ENCODE measurements at places on chromosomes 13 and 19.

- DNase-seq = no peak
Observed at GRCh38 chr19:30692181-30692811, 320.1 kb downstream of the ZNF536 start.

- no peak for DNase-seq
Observed at GRCh38 chr19:55157064-55157908, at the start of gene TNNI3. TSS of gene TNNI3 (minus strand) at chr19:55157732. CDS start at chr19:55157589, 143 bp downstream.

- no peak for DNase-seq
Observed at GRCh38 chr13:36819739-36820090, 693 bp downstream of the RFXAP start.

DNA sequence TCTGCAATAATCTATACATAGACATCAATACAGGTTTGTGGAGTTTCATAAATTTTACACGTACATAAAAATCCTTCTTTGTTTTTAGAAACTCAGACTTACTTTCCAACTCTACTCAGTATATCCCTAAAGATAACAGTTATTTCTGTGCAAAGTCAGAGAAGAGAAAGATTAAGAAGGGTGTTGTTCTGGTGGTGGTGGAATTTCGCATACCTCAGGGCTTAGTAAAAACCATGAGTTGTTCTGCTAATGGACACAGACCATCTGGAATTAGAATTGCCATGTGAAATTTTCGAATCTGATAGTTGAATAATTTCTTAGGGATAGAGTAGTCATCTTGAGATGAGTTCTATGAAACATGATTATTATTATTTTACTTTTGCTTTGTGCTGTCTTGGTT is 102.7 kb downstream of the ZAR1L start:
- DNase-seq = no peak

DNA sequence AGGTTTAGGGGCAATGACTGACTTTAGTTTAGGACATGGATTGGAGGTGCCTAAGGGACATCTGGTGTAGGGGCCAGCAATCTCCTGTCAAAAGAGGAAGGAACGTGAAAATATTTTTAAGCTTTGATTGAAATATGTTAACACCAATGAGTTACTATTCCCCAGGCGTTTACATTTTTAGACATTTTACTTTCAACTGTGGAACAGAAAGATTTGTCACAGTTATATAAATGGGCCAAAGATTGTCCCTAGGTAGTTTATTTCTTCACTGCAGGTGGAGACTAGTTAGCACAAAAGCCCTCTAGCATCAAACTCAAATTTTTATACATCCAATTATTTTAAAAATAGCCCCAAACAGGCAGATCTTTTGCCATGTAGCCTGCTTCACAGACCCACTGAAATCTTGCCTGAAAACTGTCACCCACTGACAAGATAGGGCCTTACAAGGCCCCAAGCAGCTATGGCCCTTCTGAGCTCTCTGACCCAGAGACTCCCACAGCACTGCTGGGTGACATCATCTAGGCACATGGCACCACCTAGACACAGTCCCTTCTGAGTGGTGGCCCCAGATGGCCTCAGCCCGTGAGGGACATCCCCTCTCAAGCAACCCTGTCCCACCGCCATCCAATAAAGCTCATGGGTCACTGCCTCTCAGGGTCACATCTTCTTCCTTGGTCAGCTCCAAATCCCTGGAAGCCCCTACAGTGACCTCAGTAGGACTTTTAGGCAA is 64.8 kb upstream of the DOCK9 start:
- DNase-seq = no peak
